Stimulated activated CD4-positive, alpha-beta T cell treated with anti-CD3 and anti-CD28 coated beads, TNF-alpha, amount 100 ng/mL, for 1 hour (primary cell): ENCODE measurements at places on chromosomes 3 and 15.

- DNase-seq: no peak
These were observed 600.8 kb upstream of the ZNF385D start for GRCh38 chr3:22351806-22352205.

DNA sequence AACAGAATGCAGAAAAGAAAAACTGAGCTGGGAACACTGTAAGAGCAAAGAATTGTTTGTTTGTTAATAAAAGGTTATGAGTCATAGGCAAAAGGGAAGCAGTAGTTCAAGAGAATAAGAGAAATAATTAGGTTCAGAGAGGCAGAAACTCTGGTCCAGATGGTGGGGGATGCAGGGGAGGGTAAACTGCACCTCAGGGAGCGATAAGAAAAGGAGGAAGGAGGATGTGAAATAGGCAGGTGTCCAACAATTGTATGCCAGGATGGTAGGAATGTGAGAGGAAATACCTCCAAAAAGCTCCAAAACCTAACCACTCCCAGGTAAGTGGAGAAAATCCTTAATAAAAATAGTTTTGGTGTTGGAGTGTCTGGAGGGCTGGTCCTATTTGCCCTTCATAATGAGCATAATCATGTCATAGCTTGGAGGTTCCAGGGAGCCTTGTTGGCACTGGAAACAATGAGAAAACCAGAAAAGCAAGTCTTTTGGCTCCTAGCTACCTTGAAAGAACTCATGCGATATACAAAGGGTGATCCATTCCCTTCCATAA is 405.4 kb upstream of the TBL1XR1 start:
- DNase-seq: no peak

DNA sequence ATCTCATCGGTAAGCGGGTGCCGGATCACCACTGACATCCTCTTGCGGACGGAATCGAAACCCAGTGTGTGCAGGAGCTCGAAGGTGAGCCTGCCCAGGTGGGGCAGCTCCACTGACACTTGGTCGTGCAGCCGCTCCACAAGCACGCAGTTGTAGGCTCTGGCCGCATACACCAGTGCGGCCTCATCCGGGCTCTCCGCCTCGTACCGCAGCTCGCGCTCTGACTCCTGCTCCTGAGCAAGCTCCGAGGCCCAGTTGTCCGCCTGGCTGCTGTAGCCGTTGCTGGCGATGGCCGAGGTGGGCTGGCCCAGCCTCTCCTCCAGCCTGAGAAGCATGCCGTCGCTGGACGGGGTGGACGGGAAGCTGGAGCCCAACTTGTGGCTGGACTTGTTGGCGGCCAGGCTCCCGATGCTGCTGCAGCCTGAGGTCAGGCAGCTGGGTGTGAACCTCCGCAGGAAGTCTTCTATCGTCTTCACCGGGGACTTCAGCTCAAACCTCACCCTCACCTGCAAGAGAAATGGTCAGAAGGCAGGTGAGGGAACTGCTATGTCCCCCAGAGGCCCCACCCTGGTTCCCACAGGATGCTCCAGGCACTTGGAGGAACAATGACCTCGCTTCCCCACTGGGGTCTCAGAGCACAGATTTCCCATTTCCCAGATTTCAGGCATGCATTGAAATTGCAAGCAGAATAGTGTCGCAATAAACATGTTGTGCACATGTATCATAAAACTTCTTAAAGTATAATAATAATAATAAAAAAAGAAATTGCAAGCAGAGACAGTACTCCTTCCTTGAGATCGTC is 149.2 kb downstream of the ATP10A start:
- no peak for DNase-seq

GRCh38 chr3:131174752-131175151 is 148.1 kb downstream of the NEK11 start:
- DNase-seq: no peak

- no peak for DNase-seq
These were observed 9.8 kb upstream of the BMF start for GRCh38 chr15:40118473-40118872.

- peak; percentile 7 for DNase-seq
These were observed 1.1 kb downstream of the PLXNB1 start for GRCh38 chr3:48428572-48429316.

- no peak for DNase-seq
These were observed 21.1 kb upstream of the SKOR1 start for GRCh38 chr15:67803996-67804843.

DNA sequence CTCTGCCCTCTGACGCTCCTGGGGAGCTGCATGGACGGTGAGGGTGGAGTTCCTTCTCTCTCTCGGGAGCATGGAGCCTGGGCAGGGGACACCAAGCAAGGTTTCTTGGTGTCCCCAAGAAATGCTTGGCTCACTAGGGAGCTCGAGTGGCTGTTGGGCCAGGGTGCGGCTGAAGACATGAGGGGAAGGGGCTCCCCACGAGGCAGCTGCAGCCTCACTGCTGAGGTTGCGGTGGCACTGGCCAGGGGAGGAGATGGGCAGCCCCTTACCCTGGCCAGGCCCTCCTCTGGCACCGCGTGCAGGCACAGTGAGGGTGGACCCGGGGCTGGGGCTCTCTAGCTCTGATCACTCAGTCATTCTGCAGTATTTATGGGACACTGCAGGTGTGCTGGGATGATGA is 43.5 kb upstream of the SLC41A3 start:
- no peak for DNase-seq

- DNase-seq: no peak
These were observed 491.8 kb downstream of the FHIT start for GRCh38 chr3:60759439-60759838.

GRCh38 chr3:126135071-126135405 is 45.3 kb downstream of the ALDH1L1 start:
- no peak for DNase-seq

- no peak for DNase-seq
These were observed 21.9 kb upstream of the CACNA2D2 start for GRCh38 chr3:50525191-50525910.

DNA sequence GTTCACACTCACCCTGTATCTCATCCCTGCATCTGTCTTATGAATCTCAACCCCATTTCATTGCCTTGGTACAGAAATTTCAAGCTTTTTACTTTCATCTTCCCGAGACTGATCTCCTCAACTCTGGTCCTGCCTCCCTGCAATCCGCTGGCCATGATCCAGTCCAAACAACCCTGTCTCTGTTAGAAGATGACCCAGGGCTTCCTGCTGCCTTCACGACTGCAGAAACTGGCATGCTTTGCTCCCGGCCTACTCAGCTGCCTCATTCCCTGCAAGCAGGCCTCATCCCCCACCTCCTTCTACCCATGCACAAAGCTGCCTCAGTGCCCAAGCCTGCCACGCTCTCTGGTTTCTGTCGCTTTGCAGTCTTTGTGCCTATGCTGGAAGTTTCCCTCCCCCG is 12.4 kb downstream of the HES1 start:
- no peak for DNase-seq

- no peak for DNase-seq
These were observed 169.9 kb downstream of the AKAP13 start for GRCh38 chr15:85550283-85550682.

- no peak for DNase-seq
These were observed 446.7 kb upstream of the PROK2 start for GRCh38 chr3:72231439-72232196.

DNA sequence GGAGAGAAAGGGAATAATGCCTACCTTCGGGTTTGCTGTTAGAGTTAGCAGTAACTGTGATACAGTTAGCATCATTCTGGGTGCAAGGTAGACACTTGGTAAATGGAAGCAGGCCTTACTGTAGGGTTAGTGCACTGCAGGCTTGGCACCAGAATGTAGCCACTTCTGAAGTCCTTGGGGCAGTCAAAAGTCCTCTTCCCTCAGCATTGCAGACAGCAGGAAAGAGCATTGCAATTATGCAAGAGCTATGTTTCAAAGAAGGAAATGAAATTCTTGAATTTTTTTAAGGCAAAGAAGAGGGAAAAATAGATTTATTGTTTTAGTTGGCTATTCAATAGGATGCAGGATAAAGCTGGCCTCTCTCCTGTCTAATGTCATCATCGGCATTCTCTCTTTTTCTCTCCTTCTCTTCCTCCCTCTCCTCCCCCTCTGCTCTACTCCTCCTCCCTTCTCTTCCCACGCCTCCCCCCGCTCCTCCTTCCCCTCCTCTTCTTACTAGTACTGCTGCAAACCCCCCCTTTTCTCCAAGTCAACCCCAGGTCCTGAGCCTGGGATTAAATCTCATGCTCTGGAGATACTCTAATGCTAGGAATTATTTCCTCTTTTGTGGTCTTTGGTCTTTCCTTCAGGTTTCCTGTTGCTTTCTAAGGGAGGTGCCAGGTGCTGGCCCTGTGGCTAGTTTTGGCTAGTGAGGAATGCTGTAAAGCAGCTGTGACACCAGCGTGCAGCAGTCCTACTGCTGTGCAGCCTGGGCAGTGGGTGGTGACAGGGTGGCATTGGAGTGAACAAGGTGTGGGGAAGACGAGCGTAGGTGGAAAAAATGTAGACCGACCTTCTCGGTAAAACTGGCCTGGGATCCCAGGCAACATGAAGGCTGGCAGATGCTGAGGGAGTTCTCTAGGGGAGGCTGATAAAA is 21.7 kb downstream of the EEFSEC start:
- DNase-seq: no peak

GRCh38 chr15:70505936-70506912 is 257.1 kb downstream of the UACA start:
- DNase-seq: no peak

DNA sequence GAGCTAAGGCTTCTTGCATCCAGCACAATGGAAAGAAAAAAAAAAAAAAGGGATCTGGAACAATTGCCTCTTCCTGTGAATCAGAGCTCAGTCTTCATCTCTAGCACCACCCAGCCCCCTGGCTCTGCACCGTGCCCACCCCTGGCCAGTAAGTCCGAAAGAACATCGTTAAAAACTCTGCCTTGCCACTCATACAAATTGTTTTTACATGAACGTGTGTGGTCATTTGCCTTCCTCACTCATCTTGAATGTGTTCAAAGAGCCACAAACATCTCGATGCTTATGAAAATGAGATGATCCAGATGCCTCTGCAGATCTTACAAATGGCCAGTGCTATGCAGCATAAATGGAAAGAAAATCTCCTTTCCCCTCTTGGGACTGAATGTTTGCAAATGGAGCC is 400.0 kb upstream of the PPP2R3A start:
- no peak for DNase-seq
